Upper lobe of left lung (tissue), 6 donors: ENCODE measurements at places on chromosomes 2 and 18. TPM values are rescaled to one million over a fixed set of nuclear protein-coding genes. Genes with fewer than 3 reads are reported as not detected.

GRCh38 chr2:188601927-188602326 is 310.3 kb downstream of the GULP1 start:
- H3K4me3 ChIP-seq = no peak overlapping the region
- DNase-seq = no peak
- no peaks in the 10 kb centered on the region for H3K4me1 ChIP-seq
- H3K36me3 ChIP-seq = no peaks in the 10 kb centered on the region
- H3K27ac ChIP-seq = no peak overlapping the region
- H3K27me3 ChIP-seq = no peaks in the 10 kb centered on the region

DNA sequence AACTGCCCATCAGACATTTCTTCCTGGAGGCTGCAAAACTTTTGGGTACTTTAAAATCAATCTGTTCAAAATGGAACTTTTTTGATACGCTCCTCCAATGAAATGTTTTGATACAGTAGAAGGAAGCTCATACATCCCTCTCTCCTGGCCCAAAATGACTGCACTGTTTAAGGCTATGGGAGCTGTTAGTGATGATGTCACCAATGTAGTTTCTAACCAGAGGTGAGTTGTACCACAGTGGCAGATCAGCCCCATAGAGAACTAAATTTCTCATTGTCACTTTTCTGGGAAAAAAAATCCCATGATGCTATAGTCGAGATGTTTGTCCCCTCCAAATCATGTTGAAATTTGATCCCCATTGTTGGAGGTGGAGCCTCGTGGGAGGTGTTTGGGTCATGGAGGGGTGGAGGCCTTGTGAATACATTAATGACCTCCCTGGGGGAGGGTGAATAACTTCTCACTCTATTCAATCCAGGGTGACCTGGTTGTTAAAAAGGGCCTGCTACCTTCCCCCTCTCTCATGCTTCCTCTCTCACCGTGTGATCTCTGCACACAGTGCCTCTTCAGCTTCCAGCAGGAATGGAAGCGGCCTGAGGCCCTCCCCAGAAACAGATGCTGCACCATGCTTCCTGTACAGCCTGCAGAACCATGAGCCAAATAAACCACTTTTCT is 117.4 kb upstream of the NPAS2 start:
- no peaks in the 10 kb centered on the region for H3K27me3 ChIP-seq
- no peak for DNase-seq
- no peak overlapping the region for H3K27ac ChIP-seq
- H3K4me1 ChIP-seq = no peaks in the 10 kb centered on the region
- no peaks in the 10 kb centered on the region for H3K36me3 ChIP-seq
- no peak overlapping the region for H3K4me3 ChIP-seq

DNA sequence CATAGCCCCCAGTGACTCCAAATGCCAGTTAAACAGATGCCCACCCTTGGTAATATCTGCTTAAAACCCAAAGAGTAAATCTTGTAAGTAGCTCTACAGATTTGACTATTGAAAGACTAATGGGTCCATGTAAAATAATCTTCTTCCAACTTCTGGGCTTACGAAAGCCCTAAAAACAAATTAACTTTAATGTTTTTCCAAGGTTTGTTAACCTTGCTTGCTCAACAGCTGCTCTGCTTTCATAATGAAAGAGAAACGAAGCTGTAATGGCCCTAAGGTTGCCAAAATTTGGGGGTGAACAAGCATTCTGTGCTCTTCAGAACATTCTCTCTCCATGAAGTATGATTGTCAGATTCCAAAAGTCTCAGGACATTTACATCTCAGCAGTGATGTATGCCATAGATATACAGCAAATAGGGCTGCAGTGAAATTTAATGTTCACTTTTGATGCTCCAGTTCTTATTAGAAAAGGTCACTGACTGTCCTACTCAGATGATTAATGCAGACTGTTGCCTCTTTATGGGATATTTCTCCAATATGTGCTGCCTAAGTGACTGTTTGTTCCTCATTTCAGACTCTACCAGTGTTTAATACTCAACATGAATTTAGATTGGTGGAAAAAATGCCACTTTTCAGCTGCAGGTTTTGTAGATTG is 436.3 kb upstream of the CHST9 start:
- no peaks in the 10 kb centered on the region for H3K27me3 ChIP-seq
- H3K27ac ChIP-seq = no peak overlapping the region
- H3K4me3 ChIP-seq = no peak overlapping the region
- no peak for DNase-seq
- no peaks in the 10 kb centered on the region for H3K36me3 ChIP-seq

DNA sequence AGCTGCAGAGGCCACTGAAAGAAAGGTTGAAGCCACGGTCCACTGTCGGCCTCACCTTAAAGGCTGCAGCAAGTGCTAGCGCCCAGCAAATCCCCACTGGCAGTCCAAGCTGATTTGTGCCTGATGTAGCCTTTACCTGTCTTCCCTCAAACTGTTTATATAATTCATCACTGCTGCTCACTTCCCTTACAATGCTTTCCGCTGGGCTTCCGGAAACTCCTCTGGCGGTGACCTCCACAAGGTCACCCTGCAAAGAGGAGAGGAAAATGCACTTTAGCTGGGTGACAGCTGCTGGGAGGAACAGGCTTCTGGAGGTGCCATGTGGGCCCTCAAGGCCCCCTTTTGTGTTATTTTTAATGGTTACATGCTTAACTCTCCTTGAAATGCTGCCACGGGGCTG is 126.2 kb downstream of the CMPK2 start:
- no peak for DNase-seq
- H3K4me1 ChIP-seq = no peaks in the 10 kb centered on the region
- no peak overlapping the region for H3K27ac ChIP-seq
- H3K27me3 ChIP-seq = no peaks in the 10 kb centered on the region
- H3K36me3 ChIP-seq = no peaks in the 10 kb centered on the region

DNA sequence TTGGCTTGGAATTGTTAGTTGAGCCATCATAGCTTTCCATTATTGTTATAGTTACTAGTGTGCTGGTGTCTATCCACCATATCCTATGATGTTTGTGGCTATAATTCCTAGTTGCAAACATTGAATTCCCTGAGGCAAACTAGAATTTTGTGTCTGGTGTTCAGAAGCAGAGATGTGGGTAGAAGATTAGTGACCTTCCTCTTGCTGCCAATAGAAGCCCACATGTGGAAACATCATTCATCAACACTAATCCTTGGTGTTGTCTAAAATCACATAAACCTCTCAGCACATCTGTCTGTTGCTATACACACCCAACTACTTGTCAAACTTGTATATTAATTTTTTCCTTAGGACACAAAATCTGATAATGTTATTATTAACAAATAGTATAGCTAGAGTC is 374.1 kb downstream of the TGIF1 start:
- H3K27ac ChIP-seq = no peak overlapping the region
- H3K4me1 ChIP-seq = no peaks in the 10 kb centered on the region
- H3K4me3 ChIP-seq = no peak overlapping the region
- no peak for DNase-seq
- no peaks in the 10 kb centered on the region for H3K36me3 ChIP-seq

The RTP5 gene
- not detected for total RNA-seq

The HOXD9 gene
- total RNA-seq = not detected

The CYRIA gene
- 18.3 TPM for total RNA-seq

- peak overlapping the region; percentile 30 for H3K27ac ChIP-seq
- no peaks in the 10 kb centered on the region for H3K36me3 ChIP-seq
- no peak for DNase-seq
- no peak overlapping the region for H3K4me3 ChIP-seq
These were observed 349.8 kb downstream of the TNS1 start for GRCh38 chr2:217652761-217653639.

- H3K4me3 ChIP-seq = no peak overlapping the region
- no peaks in the 10 kb centered on the region for H3K4me1 ChIP-seq
- no peak overlapping the region for H3K27ac ChIP-seq
- no peaks in the 10 kb centered on the region for H3K36me3 ChIP-seq
- no peak for DNase-seq
These were observed 282.7 kb downstream of the MBD2 start for GRCh38 chr18:53941601-53942338.

GRCh38 chr18:48541026-48541746 is 2.4 kb downstream of the CTIF start:
- H3K27ac ChIP-seq = peak overlapping the region; percentile 89
- no peaks in the 10 kb centered on the region for H3K27me3 ChIP-seq
- peaks cover 48% of the 10 kb centered on the region for H3K4me1 ChIP-seq
- H3K36me3 ChIP-seq = no peaks in the 10 kb centered on the region
- peak overlapping the region; percentile 73 for H3K4me3 ChIP-seq
- peak; percentile 71 for DNase-seq

GRCh38 chr2:29475499-29475898 is 360.3 kb downstream of the CLIP4 start:
- no peaks in the 10 kb centered on the region for H3K36me3 ChIP-seq
- H3K4me3 ChIP-seq = no peak overlapping the region
- H3K4me1 ChIP-seq = no peaks in the 10 kb centered on the region

DNA sequence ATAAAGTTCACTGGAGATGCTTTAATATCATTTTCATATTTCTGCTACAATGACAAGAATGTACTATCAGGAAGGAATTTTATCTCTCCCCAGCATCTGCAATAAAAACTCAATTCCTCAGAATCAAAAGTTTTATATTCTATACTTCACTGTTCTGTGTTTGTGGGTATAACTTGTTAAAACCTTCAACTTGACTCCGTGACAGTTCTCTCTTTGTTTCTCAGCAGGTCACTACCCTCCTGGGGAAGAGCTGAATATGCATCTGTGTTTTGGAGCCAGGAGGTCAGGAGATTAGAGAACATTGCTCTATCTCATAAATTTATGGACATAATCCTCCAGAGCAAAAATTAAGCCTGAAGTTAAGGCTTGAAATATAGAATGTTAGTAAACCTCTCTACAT is 411.4 kb downstream of the TRIB2 start:
- DNase-seq = no peak
- no peak overlapping the region for H3K27ac ChIP-seq
- H3K36me3 ChIP-seq = no peaks in the 10 kb centered on the region
- no peaks in the 10 kb centered on the region for H3K27me3 ChIP-seq
- no peak overlapping the region for H3K4me3 ChIP-seq

GRCh38 chr2:176784633-176785200 is 427.9 kb upstream of the HNRNPA3 start:
- no peak for DNase-seq
- H3K36me3 ChIP-seq = no peaks in the 10 kb centered on the region
- H3K27ac ChIP-seq = no peak overlapping the region
- no peak overlapping the region for H3K4me3 ChIP-seq

GRCh38 chr2:121479882-121480522 is 50.7 kb upstream of the RNU4ATAC start:
- H3K27me3 ChIP-seq = no peaks in the 10 kb centered on the region
- no peaks in the 10 kb centered on the region for H3K36me3 ChIP-seq
- H3K4me3 ChIP-seq = no peak overlapping the region
- peaks cover 3% of the 10 kb centered on the region for H3K4me1 ChIP-seq
- DNase-seq = no peak

The RFX8 gene
- not detected for total RNA-seq

GRCh38 chr2:238027058-238027457 is 33.7 kb upstream of the SCLY start:
- no peak overlapping the region for H3K27ac ChIP-seq
- peaks cover 31% of the 10 kb centered on the region for H3K36me3 ChIP-seq
- no peaks in the 10 kb centered on the region for H3K27me3 ChIP-seq
- no peaks in the 10 kb centered on the region for H3K4me1 ChIP-seq

DNA sequence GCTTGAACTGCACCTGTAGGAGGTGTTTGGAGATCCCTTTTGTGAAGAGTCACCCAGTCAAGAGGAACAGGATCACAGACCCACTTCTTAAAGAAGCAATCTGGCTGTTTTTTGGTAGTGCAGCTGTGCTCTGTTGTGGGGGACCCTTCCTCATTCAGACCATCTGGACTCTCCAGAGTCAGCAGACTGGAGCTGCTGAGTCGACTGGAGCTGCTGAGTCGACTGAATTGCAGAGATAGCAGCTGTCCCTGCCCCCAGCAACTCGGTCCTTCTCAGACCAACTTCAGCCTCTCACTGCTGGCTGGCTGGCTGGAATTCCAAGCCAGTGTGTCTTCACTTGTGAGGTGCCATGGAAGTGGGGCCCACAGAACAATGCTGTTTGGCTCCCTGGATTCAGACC is 56.8 kb downstream of the GTF3C3 start:
- H3K36me3 ChIP-seq = no peaks in the 10 kb centered on the region
- no peaks in the 10 kb centered on the region for H3K27me3 ChIP-seq
- H3K27ac ChIP-seq = no peak overlapping the region
- H3K4me1 ChIP-seq = no peaks in the 10 kb centered on the region
- no peak overlapping the region for H3K4me3 ChIP-seq

DNA sequence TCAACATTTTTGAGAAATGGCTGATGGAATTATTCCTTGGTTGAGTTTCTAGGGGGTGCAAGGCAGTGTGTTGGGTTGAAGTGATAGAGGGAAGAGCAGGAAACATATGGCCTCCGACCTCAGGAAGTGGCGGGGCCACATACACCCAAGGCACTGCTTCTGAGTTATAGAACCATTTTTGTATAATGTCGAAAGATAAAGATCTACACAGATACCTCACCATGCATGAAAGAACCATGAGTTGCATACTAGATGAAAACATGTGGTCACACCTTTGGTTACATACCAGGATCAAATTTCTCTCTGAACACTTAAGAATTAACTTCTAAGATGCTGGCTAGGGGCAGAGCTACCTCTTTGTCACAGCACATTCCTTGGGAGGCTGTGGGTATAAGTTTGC is 23.2 kb downstream of the LAMA3 start:
- no peaks in the 10 kb centered on the region for H3K4me1 ChIP-seq
- no peaks in the 10 kb centered on the region for H3K27me3 ChIP-seq
- DNase-seq = no peak

The CCT4 gene
- 72.3 TPM for total RNA-seq

The AMMECR1L gene
- total RNA-seq = 13.3 TPM

- H3K27me3 ChIP-seq = no peaks in the 10 kb centered on the region
- no peak for DNase-seq
- no peak overlapping the region for H3K4me3 ChIP-seq
- H3K27ac ChIP-seq = no peak overlapping the region
- no peaks in the 10 kb centered on the region for H3K36me3 ChIP-seq
These were observed 107.1 kb downstream of the POLE4 start for GRCh38 chr2:75065402-75066008.

- H3K27me3 ChIP-seq = no peaks in the 10 kb centered on the region
- H3K36me3 ChIP-seq = peaks cover 46% of the 10 kb centered on the region
- H3K4me3 ChIP-seq = no peak overlapping the region
- peaks cover 3% of the 10 kb centered on the region for H3K4me1 ChIP-seq
- no peak for DNase-seq
These were observed 48.6 kb downstream of the NRP2 start for GRCh38 chr2:205730701-205731582.

GRCh38 chr2:9737053-9737875 is 106.0 kb upstream of the TAF1B start:
- DNase-seq = no peak
- no peak overlapping the region for H3K27ac ChIP-seq
- H3K4me1 ChIP-seq = no peaks in the 10 kb centered on the region
- no peak overlapping the region for H3K4me3 ChIP-seq

DNA sequence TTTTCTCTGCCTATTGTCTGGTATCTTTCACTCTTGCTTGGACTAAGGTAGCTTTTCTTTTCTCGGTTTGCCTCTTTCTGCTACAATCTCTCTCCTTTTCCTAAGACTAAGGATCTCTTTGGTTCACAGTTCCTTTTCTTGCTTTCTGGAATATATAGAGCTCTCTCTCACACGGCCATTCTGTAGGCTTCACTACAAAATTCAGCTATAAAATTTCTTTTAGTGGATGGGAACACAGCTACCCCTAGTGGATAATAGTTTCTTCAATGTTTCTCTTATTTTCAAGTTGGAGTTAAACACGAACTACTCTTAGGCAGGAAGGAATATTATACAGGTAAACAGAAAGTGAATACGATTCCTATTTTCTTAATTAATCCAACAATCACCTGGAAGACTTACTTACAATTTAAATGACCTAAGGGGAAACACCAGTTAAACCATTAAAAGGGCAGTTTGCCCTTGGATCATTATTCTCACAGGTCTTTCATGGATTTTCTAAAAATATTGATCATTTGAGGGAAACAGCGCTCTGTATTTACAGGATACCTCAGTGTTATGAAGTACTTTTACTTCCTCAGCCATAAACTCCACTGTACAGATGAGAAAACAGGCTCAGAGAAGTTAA is 140.5 kb downstream of the LRP2 start:
- H3K4me3 ChIP-seq = no peak overlapping the region
- H3K27ac ChIP-seq = no peak overlapping the region
- H3K4me1 ChIP-seq = no peaks in the 10 kb centered on the region
